ENCODE measurements at places on chromosomes 7 and 10.

DNA sequence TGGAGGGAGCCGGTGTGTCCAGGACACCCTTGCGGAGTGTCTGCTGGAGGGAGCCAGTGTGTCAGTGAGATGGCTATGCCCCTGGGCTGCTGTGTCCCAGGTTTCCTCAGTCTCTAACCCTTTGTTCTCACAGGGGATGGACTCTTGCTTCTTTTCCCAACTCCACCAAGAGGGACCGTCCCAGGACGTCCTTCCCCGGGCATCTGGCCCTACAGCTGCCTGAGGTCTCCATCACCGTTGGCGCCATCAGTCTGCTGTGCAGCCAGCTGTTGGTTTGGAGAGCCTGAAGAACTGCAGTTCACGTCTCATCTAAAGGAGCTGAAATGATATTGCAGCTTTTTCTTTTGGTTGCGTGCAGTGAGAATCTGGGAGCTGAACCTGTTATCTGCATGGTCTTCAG is 136.2 kb downstream of the VIPR2 start:
- no peak for DNase-seq

DNA sequence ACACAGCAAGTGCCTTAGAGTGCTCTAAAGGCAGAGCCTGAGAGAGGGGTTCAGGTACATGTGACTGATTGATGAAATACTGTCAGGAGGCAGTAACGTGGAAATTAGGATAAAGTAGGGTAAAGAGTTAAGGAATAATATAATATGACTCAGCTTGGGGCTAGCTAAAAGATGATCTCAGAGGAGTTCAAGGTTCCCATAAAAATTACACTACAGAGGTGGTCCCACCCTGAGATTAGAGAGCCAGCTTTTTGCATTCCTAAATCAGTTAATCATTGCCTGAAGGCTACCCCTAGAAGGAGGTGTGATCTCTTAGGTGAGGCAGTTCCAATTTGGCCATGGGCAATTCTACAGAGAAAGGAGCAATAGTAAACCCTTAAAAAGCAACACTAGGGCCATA is 5.8 kb downstream of the LIPJ start:
- DNase-seq: no peak

- no peak for DNase-seq
Observed at GRCh38 chr7:55878691-55879090, 8.6 kb upstream of the ZNF713 start.

DNA sequence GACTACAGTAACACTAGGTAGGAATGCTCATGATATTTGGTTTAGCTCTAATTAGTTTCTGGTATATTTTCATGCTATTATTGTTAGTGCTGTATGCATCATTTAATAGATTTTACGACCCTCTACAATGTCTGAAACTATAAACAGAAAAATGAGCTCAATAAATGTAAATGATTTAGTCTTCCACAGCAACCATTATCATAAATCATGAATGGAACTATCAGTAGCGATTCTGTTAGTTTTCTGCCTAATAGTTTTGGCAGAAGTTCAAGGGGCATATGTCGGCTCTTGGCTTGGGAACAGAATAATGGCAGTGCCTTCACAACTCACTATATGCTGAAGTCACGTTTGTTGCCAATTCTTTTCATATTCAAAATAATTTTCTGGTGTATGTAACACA is 494.8 kb downstream of the PARD3 start:
- DNase-seq: no peak

DNA sequence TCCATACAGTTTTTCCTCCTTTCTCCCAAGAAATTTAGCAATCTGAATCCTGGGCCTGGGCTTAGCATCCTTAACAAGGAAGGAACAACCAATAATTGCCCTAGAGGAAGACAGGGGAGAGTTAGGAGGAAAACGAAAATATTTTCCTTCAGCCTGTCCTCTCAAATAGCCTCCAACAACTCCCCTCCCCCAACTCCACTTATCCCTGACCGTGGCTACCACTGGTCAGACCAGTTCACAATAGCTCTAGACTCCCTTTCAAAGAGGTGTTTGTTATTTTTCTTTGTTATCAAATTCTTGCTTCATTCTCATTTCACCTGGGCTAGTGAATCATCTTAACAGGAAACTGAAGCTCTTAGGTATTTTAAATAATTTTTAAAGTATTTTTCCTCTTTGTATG is 114.1 kb downstream of the CPED1 start:
- DNase-seq: no peak

DNA sequence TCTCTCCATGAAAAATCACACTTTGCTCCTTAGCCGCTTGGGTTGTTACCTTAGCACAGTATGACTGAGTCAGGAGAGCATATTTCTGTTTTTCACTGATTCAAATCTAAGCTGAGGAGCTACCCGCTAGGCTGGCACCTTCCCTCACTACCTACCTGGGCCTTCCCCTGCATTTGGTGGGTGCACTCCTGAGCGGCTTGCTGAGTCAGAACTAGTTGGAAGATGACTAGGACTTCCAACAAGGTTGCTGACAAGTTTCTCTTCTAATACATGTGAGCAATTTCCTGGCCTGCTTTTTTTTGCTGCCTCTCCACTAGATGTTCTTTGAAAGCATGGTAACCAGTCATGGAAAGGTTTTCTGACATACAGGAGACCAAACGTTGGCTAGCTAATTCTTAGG is 43.8 kb upstream of the SEC61G start:
- DNase-seq: no peak

GRCh38 chr10:15809450-15809849 is 50.9 kb downstream of the MINDY3 start:
- no peak for DNase-seq

DNA sequence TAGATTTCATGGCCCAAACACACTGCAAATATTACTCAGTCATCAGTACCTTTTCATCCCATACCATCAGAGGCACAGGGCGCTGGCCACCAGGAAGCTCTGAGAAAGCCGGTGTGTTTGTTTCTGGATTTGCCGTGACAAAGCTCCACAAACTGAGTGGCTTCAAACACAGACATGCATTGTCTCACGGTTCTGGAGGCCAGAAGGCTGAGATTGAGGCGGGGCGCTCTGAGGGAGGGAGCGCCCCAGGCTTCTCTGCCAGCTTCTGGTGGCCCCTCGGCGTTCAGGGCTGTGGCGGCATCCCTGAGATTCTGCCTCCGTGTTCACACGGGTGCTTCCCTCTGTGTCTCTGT is 3.7 kb upstream of the TTYH3 start:
- no peak for DNase-seq

- DNase-seq: no peak
Observed at GRCh38 chr10:74292871-74293427, 141.9 kb downstream of the ADK start.

DNA sequence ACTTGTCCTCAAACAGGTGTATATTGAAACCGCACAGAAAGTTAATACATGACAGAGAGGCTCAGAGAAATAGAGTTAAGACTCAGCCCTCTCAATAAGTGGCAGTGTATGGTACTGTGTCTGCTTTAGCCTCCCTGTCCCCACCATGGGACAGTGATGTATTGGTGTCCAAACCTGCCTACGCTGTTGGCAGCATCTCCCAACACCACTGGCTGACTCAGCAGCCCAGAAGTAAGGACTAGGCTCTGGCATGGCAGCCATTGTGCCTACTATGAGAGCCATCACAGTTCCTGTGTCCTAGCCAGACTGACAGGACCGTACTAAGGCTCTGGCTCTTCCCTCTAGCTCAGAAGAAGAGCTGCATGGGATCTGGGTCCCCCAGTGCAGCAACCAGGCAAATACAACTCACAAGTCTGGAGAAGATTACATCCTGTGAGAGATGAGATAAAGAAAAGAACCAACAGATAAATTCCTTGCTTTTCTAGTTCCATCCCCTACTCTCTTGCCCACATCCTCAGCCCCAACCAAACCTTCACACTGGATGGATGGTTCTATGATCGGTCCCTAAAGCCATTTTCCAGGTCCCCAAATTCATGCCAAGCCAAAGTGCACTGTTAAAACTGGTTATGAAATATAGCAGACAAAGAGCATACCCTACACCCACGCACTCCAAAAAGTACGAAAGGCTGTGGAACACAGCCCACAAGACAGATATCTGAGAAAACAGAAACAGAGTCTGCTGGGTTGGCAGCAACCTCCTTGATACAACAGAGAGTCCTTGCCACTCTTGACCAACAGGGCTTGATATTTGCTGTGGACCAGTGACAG is 44.1 kb upstream of the DMTF1 start:
- no peak for DNase-seq

GRCh38 chr7:85510287-85510686 is 323.4 kb upstream of the SEMA3D start:
- DNase-seq: no peak

DNA sequence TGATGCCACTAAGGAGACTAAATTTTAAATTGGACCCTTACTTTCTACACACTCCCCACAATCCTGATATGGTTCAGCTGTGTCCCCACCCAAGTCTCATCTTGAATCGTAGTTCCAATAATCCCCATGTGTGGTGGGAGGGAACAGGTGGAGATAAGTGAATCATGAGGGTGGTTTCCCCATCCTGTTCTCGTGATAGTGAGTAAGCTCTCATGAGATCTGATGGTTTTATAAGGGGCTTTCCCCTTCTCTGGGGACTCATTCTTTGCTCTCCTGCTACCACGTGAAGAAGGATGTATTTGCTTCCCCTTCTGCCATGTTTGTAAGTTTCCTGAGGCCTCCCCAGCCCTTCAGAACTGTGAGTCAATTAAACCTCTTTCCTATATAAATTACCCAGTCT is 18.4 kb upstream of the BET1 start:
- DNase-seq: no peak

- DNase-seq: no peak
Observed at GRCh38 chr10:1048349-1048731, 579 bp downstream of the IDI1 start.

GRCh38 chr10:126250527-126251310 is 137.6 kb downstream of the ADAM12 start:
- DNase-seq: no peak

DNA sequence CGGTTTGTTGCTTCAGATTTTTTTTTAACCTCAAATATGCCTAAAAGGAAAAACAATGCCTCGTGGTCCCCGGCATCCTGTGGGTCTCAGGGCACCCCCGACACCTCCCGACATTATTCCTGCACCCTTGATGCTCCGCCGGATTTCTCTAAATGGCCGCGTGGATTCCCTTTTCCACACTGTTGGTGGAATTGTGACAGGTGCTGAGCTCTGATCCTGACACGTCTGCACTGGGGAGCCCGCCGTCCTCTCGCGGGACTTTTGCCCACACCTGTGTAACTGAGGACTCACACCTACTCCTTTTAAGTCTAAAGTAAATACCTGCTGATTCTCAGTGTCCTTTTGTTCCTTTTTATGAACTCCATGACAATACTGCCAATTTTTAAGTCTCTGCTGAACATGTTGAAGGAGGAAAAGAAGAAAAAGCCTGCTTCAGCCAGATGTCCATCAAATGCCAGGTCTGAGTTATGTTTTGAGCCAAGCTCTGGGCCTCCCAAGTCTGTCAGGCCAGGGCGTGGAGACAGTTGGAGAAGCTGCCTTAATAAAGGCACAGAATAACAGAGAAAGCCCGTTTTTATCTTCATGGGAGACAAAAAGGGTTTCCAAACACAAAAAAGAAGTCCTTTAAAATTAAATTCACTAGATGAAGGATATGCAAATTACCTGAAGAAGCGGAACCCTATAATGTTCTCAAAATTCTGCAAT is 568.2 kb downstream of the DNAJB6 start:
- no peak for DNase-seq

GRCh38 chr7:135204876-135205275 is 6.5 kb downstream of the WDR91 start:
- no peak for DNase-seq

- DNase-seq: no peak
Observed at GRCh38 chr7:130301501-130302020, 8.6 kb downstream of the CPA4 start.

DNA sequence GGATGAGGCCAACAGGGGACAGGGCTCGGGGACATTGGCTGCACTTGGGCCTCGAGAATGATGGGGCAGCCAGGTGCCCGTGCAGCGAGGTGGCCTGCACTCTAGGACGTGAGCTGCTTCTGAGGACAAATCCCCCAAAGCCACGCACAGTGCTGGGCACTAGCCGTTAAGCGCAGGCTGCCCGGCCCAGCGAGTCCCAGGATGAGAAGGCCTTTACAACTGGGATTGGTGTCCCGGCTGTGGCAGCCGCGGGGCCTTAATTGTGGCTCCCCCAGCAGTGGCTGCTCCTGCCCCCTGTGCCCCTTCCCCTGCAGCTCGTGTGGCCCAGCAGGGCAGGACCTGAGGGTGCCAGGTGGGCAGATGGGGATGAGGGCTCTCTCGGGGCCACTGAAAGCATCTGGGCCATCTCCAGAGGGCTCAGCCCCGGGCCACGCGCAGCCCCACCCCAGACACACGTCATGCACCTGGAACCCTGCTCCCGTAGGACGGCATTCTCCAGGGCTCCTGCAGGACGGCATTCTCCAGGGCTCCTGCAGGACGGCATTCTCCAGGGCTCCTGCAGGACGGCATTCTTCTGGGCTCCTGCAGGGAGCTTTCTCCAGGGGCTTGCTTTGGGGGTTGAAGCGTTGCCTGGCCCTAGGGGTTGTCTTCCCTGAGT is 6.6 kb downstream of the PWWP2B start:
- no peak for DNase-seq

DNA sequence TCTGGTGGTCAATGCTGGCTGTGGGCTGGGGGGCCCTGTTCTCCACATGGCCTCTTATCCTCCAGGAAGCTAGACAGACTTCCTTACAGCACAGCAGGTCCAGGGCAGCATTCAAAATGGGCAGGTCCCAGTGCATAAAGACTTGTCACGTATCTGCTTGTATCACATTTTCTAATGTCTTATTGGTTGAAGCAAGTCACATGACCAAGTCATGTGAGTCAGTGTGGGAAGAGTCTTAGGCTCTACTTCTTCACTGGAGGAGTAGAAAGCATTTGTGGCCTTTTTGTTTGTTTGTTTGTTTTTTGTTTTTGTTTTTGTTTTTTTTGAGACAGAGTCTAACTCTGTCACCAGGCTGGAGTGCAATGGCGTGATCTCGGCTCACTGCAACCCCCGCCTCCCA is 104.7 kb downstream of the COL13A1 start:
- DNase-seq: no peak

DNA sequence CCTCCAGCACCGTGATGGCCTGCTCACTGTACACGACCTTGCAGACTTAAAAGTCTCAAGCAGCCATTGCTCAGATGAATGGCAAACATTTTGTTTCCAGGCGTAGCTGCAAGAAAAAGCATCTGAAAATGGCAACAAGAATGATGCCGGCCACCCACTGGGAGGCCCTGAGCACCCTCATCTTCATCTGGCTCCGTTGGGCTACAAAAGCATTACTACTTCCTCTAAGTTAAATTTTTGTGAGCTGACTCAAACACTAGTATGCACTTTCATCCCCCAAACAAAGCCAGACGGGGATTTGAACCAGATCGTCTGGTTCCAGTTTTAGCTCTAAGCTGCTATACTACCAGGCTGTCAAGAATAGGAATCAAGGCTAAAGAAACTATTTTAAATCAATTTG is 116.6 kb upstream of the CDK1 start:
- no peak for DNase-seq

- DNase-seq: no peak
Observed at GRCh38 chr7:159098811-159099655, 45.6 kb downstream of the VIPR2 start.
